ENCODE measurements at places on chromosomes 7 and 10.
A peak's percentile ranks its signal among the peaks of the same experiment; 100 is the strongest.

DNA sequence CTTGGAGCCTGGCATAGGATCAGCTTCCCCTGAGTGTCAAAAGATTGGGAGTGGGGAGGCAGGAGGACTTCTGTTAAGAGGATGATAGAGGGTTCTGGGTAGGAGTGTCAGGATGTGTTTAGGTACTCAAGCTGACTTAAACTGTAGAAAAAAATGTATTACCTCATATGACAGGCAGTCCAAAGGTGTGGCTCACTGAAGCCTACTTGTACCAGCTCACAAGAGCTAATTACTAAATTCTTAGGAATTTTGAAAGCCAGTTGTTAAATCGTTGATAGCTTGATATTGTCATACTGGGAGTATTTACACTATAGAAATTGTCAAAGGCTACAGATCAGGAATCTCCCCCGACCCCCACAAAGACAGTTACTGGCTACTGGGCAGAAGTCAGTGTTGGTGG is 32.1 kb downstream of the FAS start:
- DNase-seq: no peak

- no peak for DNase-seq
Observed at GRCh38 chr7:155856656-155857055, 44.4 kb upstream of the SHH start.

- no peak for DNase-seq
Observed at GRCh38 chr7:39588416-39588815, 22.2 kb downstream of the YAE1 start.

GRCh38 chr10:98195120-98195519 is 60.7 kb downstream of the R3HCC1L start:
- DNase-seq: no peak

GRCh38 chr7:143914938-143915652 is 13.1 kb upstream of the TCAF1 start:
- no peak for DNase-seq

DNA sequence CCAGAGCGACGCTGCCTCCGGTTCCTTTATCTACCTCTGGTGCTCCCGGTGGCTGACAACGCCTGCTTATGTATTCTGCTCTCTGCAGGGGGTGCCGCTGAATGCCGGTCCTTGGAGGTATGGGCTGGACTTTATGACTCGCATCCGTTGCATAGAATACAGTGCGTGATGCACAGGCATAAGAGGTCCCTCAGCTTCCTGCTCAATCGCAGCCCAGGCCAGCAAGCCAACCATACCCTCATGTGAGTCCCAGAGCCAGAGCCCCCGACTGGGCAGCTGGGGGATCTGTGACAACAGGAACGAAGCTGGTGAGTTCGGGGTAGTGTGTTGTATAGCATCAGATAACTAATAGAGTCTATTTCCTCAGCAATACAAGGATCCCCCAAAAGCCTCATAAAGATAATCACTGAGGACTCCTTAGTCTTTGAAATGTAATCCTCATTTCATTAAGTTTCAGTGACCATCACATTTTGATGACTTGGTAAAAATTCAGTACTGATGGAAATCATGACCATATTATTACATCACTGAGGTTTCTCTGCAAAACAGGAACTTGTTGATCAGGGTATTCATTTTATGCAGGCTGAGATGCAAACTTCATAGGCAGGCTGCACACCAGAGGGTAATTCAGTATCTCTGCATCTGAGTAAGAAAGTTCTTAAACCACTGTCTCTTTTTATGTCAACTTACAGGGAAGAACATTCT is 607.8 kb downstream of the PTPRN2 start:
- no peak for DNase-seq

DNA sequence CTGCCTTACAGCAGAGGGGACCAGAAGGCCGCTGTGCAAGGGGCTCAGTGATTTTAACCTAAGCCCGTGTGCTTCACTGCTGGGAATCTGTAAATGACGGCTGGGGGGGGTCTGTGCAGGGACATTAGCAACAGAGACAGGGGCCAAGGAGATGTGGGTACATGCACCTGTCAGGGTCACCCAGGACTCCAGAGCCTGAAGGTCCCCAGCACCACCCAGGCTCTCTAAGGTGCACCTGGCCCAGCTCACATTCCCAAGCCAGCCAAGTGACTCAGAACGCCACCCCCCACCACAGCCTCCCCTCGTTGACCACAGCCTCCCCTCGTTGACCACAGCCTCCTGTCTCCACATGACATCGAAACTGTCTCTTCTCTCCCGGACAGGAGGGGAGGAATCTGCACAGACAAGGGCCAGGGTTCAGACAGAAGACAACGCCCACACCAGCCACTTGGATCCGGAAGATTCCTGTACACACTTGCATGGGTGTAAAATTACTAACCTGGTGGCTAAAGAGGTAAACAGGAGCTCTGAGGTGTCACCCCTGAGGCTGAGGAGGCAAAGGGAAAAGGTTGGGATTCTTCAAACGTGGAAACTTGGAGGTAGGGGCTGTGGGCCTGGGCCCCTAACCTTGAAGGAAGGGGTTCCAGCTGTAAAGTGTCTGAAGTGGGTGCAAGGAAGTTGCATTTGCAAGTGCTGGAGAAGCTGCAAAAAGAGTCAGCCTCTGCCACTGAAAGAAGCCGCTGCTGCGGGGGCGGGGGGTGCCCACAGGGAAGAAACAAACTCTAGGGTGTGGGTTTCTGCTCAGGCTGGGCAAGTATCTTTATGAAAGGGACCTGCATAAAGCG is 27.0 kb downstream of the CALML3 start:
- peak; percentile 44 for DNase-seq

DNA sequence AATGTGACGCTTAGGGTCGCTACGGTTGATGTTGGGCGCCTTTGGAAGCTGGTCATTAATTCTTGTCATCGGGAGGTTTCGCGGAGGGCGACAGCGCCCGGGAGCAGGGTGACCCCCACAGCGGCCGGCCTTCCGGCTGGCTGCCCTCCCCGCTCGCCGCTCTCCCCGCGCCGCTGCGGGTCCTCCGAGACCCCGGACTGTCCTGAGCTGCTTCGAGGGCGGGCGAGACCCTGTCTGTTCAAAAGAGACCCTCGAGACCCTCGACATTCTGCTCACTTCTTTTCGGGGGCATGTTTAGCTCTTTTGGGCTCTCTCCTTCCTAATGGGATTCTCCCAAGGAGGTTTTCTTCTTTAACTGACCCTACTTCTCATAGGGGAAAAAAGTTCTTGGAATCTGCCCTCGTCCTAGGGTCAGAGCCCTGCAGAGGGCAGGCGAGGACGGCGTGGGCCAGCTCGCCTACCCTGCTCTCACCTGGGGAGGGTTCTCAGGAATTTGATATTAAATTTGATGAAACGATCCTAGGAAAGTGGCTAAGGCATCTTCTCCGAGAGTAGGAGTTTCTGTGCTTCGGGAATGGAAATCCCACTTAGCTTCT is 257.0 kb downstream of the OTUD1 start:
- no peak for DNase-seq

- DNase-seq: no peak
Observed at GRCh38 chr7:33061282-33061937, 1.2 kb downstream of the NT5C3A start.

GRCh38 chr7:116218051-116218645 is 7.8 kb downstream of the TES start:
- no peak for DNase-seq

GRCh38 chr10:17041626-17042520 is 87.7 kb downstream of the CUBN start:
- no peak for DNase-seq

- DNase-seq: no peak
Observed at GRCh38 chr10:90914992-90915765, 5.7 kb downstream of the ANKRD1 start.

- DNase-seq: no peak
Observed at GRCh38 chr7:112112822-112113255, 93.4 kb downstream of the DOCK4 start.

GRCh38 chr10:5944389-5945189 is 32.8 kb downstream of the IL15RA start:
- DNase-seq: no peak
